GM12878 (cell line): ENCODE measurements at places on chromosomes 3 and 15. TPM values are rescaled to one million over a fixed set of nuclear protein-coding genes. Genes with fewer than 3 reads are reported as not detected.

The CTXND1 gene
- not detected in 2 replicates for total RNA-seq

The LSMEM2 gene
- total RNA-seq: not detected in 2 replicates

The KBTBD12 gene
- not detected in 2 replicates for total RNA-seq

The GPR87 gene
- total RNA-seq: not detected in 2 replicates

The LCTL gene
- not detected in 2 replicates for total RNA-seq

The CPLX3 gene
- total RNA-seq: not detected in 2 replicates

The ASB7 gene
- 11.7 and 13.2 TPM in 2 replicates for total RNA-seq

The SUSD5 gene
- 0.05 TPM in 1 of 2 replicates, not detected in the other for total RNA-seq

The SLC15A2 gene
- 2.0 and 5.7 TPM in 2 replicates for total RNA-seq

The CCDC191 gene
- total RNA-seq: 1.5 and 1.7 TPM in 2 replicates

The RAB5A gene
- 28.8 and 30.5 TPM in 2 replicates for total RNA-seq

The GRK7 gene
- not detected in 2 replicates for total RNA-seq

The LRTM1 gene
- not detected in 2 replicates for total RNA-seq

The CX3CR1 gene
- 0.08 and 0.23 TPM in 2 replicates for total RNA-seq

The TTLL3 gene
- 30.4 and 36.1 TPM in 2 replicates for total RNA-seq

The SPINT1 gene
- total RNA-seq: 26.6 and 28.6 TPM in 2 replicates
